T-cell (primary cell): ENCODE measurements at places on chromosomes 2 and 18. TPM values are rescaled to one million over a fixed set of nuclear protein-coding genes. Genes with fewer than 3 reads are reported as not detected.

DNA sequence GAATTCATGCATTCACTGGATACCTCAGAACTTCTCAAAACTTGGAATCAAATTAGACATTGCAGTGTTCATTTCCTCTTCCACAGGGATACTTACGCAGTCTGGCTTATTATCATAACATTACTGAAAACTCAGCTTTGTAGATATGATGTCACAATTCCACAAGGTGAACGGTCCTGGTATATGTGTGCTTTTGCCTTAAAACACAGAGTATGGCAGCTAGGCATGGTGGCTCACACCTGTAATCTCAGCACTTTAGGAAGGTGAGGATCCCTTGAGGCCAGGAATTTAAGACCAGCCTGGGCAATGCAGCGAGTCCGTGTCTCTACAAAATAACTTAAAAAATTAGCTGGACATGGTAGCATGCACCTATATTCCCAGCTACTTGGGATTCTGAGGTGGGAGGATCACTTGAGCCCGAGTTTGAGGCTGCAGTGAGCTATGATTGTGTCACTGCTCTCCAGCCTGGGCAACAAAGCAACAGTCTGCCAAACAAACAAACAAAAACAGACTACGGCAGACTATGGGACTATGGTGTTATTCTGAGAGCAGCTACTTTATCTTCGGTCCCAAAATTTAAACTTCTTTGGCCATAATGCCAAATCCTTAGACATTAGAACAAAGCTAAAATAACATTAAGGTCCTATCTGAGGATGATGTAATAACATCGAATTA is 1191.9 kb upstream of the SLC39A10 start:
- no peaks in the 10 kb centered on the region for H3K4me1 ChIP-seq
- no peak overlapping the region for H3K27ac ChIP-seq
- H3K4me3 ChIP-seq: no peak overlapping the region
- H3K36me3 ChIP-seq: no peaks in the 10 kb centered on the region
- DNase-seq: no peak

DNA sequence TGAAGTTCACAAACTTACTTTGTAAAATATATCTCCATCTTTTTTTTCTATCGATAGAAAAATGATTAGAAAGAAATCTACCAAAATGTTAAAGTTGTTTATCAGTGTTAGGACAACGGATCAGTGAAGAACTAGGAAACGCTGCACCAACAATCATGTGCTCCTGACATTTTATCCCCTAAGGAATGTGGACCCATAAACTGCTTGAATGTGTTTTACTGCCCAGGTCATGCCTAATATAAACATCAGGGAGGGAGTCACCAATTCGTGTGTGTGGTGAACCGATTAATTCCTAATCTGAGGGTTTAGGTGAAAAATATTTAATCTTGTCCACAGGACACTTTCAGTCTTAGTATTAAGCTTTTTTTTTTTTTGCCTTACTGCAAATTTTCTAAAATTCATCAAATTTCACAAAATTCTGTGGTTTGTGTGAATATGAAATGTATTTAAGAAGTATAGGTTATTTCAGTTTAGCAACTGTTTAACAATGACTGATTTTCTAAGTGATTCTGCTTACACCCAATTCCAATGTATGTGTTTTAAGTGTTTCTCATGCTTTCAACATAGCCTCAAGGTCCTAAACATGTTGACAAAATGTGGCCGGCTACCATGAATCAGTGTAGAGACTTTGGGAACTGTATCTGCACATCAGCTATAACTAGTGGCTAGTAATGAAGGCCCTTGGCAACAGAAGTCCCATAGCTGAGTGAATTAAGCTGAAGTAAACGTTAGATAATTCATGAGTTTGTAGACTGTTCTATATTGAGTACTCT is 11.1 kb upstream of the KIDINS220 start:
- DNase-seq: no peak
- H3K4me3 ChIP-seq: no peak overlapping the region
- no peaks in the 10 kb centered on the region for H3K36me3 ChIP-seq
- no peak overlapping the region for H3K27ac ChIP-seq
- no peaks in the 10 kb centered on the region for H3K27me3 ChIP-seq
- H3K4me1 ChIP-seq: no peaks in the 10 kb centered on the region

DNA sequence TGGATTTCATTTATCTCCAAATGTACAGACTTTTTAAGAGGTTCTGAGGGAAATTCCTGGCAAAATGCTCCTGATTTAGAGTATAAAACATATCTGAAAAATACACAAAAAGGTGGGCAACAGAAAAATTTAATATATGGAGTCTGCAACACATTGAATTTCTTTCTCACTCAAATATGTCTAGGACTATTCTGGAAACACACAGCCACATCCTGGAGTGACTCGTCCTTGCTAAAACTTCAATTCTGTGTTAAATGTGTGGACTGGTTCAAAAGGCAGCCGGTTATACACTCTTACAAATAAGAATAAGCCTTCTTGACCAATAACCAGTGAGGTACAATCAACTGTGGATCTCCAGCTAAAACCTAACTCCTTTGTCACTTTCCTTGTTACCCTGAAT is 44.1 kb upstream of the RND3 start:
- no peak overlapping the region for H3K4me3 ChIP-seq
- no peak overlapping the region for H3K27ac ChIP-seq
- no peaks in the 10 kb centered on the region for H3K4me1 ChIP-seq
- DNase-seq: no peak
- H3K27me3 ChIP-seq: no peaks in the 10 kb centered on the region
- H3K36me3 ChIP-seq: no peaks in the 10 kb centered on the region

The BCL2 gene
- 123 TPM for total RNA-seq

DNA sequence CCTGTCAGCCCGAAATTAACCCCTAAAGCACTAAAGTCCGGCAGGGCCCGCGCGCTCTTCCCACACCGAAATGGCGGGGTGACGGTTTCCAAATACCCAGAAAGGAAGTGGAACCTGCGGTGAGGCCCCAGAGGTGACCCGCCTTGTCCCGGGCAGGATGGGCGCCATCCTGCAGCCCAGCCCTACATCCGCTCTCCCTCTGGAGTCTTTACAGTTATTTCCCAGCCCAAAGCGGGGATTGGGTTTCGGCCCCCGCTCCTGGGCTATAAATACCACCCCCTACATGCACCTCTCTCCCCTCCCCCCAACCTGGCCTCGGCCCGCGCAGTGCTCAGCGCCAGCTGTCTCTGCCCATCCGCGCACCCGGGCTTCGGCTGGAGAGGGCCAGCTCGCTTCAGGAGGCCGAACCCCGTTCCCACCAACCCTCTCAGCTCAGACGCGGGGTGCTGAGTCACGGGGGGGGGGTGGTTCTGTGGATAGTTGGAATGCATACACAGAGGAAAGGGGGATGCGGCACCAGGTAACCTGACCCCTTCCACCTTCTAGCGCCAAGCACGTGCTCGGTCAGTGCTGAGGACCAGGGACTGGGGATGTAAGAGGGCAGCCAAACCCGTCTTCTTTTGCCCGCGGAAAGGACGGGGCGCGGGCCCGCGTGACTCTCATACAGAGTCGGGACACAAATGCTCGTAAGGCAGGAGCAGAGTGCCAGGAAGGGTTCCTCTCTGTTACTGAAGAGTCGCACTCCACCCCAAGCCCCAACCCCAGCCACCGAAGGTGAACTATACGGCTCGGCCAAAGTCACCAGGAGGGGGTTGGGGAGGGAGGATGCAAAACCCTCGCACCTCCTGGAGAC is at the start of gene TUBA4B:
Gene TUBA4B, plus strand, starts transcription at position 344 of the 853 bp plus-strand sequence. Its CDS starts 165 bp downstream, at position 509.
- no peaks in the 10 kb centered on the region for H3K27me3 ChIP-seq
- H3K27ac ChIP-seq: peak within 1 kb of the TSS; percentile 94
- peak; percentile 58 for DNase-seq
- peaks cover 38% of the 10 kb centered on the region for H3K36me3 ChIP-seq
- H3K4me3 ChIP-seq: peak within 1 kb of the TSS; percentile 95

GRCh38 chr2:120945091-120945490 is 209.4 kb downstream of the GLI2 start:
- no peak overlapping the region for H3K27ac ChIP-seq
- no peaks in the 10 kb centered on the region for H3K27me3 ChIP-seq
- no peak overlapping the region for H3K4me3 ChIP-seq
- DNase-seq: no peak
- no peaks in the 10 kb centered on the region for H3K4me1 ChIP-seq

DNA sequence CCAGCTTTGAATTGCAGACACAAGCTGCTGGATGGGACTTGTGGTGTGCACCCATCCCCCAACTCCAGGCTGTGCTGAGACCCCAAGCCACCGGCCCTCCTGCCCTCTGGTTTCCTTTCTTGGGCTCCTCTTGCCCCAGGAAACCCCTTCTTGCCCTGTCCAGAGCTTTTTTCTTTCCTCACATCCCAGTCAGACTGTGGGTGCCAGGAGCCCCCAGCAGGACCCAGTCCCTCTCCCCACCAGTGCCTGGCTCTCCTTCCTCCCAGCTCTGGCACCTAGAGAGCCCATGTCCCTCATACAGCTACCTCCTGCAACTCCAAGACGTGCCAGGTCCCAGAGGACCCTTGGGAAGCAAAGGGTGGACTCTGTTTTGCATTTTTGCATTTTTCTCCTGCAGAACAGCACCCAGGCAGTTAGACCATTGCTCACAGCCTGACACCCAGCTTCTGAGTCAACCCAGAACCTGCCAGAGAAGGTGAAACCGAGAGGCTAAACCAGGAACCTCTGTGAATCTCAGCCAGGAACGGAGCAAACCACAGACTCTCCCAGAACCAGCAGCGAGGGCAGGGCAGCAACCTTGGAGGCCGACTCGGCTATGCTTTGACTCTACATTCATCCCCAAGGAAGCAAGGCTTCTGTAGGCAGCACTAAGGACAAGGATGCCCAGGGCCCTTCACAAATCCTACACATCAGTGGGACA is 221.1 kb downstream of the ANAPC1 start:
- no peak overlapping the region for H3K4me3 ChIP-seq
- no peak overlapping the region for H3K27ac ChIP-seq
- H3K27me3 ChIP-seq: no peaks in the 10 kb centered on the region
- H3K36me3 ChIP-seq: no peaks in the 10 kb centered on the region
- H3K4me1 ChIP-seq: peaks cover 7% of the 10 kb centered on the region

The DCDC2C gene
- total RNA-seq: not detected

The GPR17 gene
- total RNA-seq: not detected

The REG1A gene
- total RNA-seq: not detected

GRCh38 chr2:172389685-172390339 is 37.6 kb upstream of the ITGA6 start:
- DNase-seq: no peak
- H3K27me3 ChIP-seq: peaks cover 3% of the 10 kb centered on the region

The DHRS9 gene
- total RNA-seq: not detected

- H3K27ac ChIP-seq: no peak overlapping the region
- no peak overlapping the region for H3K4me3 ChIP-seq
- H3K36me3 ChIP-seq: no peaks in the 10 kb centered on the region
Measured at GRCh38 chr2:84900971-84901370, 4.5 kb upstream of the TMSB10 start.

GRCh38 chr2:74414441-74414840 is 7.0 kb downstream of the C2orf81 start:
- H3K27ac ChIP-seq: no peak overlapping the region
- H3K27me3 ChIP-seq: peaks cover 26% of the 10 kb centered on the region
- H3K4me1 ChIP-seq: peaks cover 20% of the 10 kb centered on the region
- H3K4me3 ChIP-seq: peak overlapping the region; percentile 19
- H3K36me3 ChIP-seq: no peaks in the 10 kb centered on the region

The ERMN gene
- 4.3 TPM for total RNA-seq

DNA sequence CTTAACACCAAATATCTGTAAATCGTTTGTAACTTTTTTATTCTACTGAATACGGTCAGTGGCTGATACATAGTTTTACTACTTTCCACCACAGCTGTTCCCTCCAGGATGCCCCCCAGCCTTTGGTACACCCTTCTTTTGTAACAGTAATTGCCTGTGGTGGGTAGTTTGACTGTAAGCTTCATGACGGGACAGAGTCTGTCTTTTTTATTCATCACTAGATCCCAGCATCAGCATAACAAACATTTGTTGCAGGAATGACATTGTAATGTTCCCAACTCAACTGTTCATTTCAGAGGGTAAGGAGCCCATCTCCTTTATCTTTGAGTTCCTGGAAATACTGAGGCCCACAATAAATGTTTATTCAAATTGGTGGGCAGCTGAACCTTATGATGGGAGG is 67.5 kb downstream of the MBOAT2 start:
- no peaks in the 10 kb centered on the region for H3K27me3 ChIP-seq
- no peak for DNase-seq
- H3K36me3 ChIP-seq: no peaks in the 10 kb centered on the region
- H3K27ac ChIP-seq: no peak overlapping the region
- no peak overlapping the region for H3K4me3 ChIP-seq

DNA sequence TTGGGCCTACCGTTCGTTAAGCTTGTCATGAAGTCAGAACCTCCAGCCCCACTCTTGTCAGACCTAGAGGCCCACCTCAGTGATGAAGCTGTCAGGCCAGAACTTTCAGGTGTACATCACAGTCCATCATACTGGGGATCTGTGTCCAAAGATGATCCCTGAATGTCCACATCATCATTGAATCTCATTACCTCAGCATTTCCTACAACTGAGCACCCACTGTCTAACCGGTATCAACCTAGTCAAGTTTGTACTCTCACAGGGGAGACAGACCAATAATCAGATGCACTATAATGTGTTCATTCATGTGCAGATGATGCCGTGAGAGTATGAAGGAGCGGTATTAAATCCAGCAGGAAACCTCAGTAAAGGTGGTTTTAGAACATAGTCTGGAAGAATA is 36.3 kb upstream of the EHBP1 start:
- no peak for DNase-seq
- H3K4me3 ChIP-seq: no peak overlapping the region
- no peaks in the 10 kb centered on the region for H3K4me1 ChIP-seq
- H3K27me3 ChIP-seq: no peaks in the 10 kb centered on the region
- H3K27ac ChIP-seq: no peak overlapping the region

DNA sequence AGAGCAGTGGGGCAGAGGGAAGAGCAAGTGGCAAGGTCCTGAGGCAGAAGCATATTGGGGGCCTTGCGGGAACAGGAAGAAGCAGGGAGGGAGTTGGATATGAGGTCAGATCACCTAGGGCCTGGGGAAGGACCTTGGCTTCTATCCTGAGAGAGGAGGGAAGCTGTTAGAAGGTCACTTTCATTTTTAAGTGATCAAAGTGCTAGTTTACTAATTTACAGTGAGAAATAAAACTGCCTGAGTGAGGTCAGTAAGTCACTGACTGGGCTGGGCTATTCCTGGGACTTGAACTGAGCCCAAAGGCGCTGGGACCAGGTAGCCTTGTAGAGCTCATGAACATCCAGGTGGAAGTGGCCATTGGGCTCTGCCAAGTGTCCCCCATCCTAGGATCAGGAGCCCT is 76.6 kb upstream of the B3GNT7 start:
- H3K4me1 ChIP-seq: no peaks in the 10 kb centered on the region
- H3K27me3 ChIP-seq: peaks cover 9% of the 10 kb centered on the region
- H3K27ac ChIP-seq: no peak overlapping the region
- H3K4me3 ChIP-seq: no peak overlapping the region
- H3K36me3 ChIP-seq: no peaks in the 10 kb centered on the region
